ENCODE measurements at places on chromosomes 2 and 18. TPM values are rescaled to one million over a fixed set of nuclear protein-coding genes. Genes with fewer than 3 reads are reported as not detected.

- no peaks in the 10 kb centered on the region for H3K27me3 ChIP-seq
- no peak overlapping the region for H3K27ac ChIP-seq
- H3K4me3 ChIP-seq: no peak overlapping the region
Measured at GRCh38 chr2:144143294-144144151, 376.4 kb downstream of the ZEB2 start.

Gene MARS2
- 7.4 TPM for polyA plus RNA-seq

DNA sequence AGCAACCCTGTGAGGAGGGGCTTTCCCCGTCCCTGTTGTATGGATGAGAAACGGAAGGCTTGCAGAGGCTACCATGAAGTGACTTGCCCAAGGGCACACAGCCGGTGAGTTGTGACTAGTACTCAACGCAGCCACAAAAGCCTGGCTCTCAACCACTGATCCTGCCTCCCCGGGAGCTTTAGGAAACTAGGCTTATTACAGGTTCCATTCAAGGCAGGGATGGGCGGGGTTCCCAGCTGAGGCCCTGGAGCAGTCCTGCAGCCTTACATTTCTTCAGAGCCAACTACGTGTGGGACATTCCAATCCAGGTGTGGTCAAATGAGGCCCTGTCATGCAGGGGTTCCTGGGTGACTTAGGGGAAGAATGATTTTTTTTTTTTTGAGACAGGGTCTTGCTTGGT, 59.6 kb downstream of the MEX3C start:
- peak overlapping the region; percentile 76 for H3K27ac ChIP-seq
- H3K36me3 ChIP-seq: no peaks in the 10 kb centered on the region
- H3K27me3 ChIP-seq: no peaks in the 10 kb centered on the region
- no peak overlapping the region for H3K4me3 ChIP-seq
- DNase-seq: peak; percentile 75

Gene QPCT
- polyA plus RNA-seq: 26.2 TPM

- H3K4me1 ChIP-seq: peaks cover 13% of the 10 kb centered on the region
- no peak for DNase-seq
- no peaks in the 10 kb centered on the region for H3K36me3 ChIP-seq
- no peak overlapping the region for H3K4me3 ChIP-seq
Measured at GRCh38 chr2:64658269-64658668, 4.6 kb upstream of the SERTAD2 start.

Gene CCDC85A
- 0.03 TPM for polyA plus RNA-seq

Gene GPR35
- polyA plus RNA-seq: 0.17 TPM

Gene LCLAT1
- polyA plus RNA-seq: 17.1 TPM

GRCh38 chr2:12180031-12180430, 433.6 kb downstream of the LPIN1 start:
- no peak overlapping the region for H3K4me3 ChIP-seq
- no peak for DNase-seq
- H3K4me1 ChIP-seq: peaks cover 8% of the 10 kb centered on the region
- H3K27me3 ChIP-seq: no peaks in the 10 kb centered on the region
- no peak overlapping the region for H3K27ac ChIP-seq

DNA sequence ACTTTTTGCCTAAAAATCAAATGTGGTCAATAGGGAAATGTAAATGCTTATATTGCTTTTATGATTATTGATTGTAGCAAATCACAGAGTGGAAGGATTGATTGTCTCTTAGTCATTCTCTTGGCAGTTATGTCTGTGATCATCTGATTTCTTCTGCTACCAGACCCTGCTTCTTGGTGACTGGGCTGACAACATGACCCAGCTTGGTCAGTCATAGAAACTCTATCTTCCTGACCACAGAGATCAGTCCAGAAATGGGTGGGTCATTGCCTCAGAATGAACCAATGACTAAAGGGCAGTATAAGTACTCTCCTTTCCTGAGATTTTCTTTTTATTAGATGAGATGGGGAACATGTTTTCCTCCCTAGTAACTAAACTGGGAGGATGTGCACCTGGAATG, 87.6 kb downstream of the MAIP1 start:
- H3K27ac ChIP-seq: no peak overlapping the region
- H3K4me1 ChIP-seq: no peaks in the 10 kb centered on the region
- no peaks in the 10 kb centered on the region for H3K27me3 ChIP-seq
- no peaks in the 10 kb centered on the region for H3K36me3 ChIP-seq

- H3K27ac ChIP-seq: no peak overlapping the region
- H3K4me1 ChIP-seq: no peaks in the 10 kb centered on the region
- DNase-seq: no peak
- no peaks in the 10 kb centered on the region for H3K36me3 ChIP-seq
- H3K4me3 ChIP-seq: no peak overlapping the region
Measured at GRCh38 chr18:60202708-60203107, 169.9 kb downstream of the MC4R start.

Gene EML6
- polyA plus RNA-seq: 0.96 TPM

DNA sequence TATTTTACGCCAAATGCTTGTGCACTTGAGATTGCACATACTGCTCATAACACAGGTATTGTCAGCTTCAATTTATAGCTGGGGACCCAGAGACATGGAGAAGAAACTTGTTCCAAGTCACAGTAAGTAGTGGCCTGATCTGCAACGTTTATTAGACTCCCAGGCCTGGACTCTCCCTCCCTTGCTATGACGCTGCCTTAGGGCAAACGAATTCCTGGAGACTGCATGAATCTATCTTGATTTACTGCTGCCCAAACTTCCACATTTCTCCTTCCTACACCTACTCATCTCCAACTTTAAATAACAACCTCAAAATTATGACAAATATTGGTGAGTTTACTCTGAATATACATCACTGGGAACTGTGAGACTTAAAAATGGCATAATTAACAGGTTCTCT, 145.1 kb upstream of the CCDC195 start:
- no peak overlapping the region for H3K27ac ChIP-seq
- H3K27me3 ChIP-seq: no peaks in the 10 kb centered on the region
- H3K4me1 ChIP-seq: peaks cover 13% of the 10 kb centered on the region

DNA sequence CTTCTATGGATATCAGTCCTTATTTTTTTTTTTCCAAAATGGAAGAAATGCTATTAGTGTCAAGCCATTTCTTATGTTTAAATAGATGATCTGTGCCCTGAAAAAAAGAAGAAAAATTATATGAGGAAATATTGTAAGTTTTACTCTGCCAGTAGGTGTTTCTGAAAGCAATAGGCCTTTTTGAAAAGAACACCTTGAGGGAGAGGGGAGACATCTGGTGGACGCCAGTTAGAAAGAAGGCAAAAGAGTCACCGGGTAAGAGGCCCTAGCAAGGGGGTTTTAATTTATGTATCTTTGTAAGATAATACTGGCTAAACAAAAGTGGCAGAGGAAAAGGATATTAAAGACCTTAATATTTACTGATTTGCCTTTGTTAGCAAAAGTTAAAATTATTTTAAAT, 56.1 kb downstream of the DYNAP start:
- H3K27me3 ChIP-seq: no peaks in the 10 kb centered on the region
- H3K27ac ChIP-seq: no peak overlapping the region
- H3K36me3 ChIP-seq: no peaks in the 10 kb centered on the region

DNA sequence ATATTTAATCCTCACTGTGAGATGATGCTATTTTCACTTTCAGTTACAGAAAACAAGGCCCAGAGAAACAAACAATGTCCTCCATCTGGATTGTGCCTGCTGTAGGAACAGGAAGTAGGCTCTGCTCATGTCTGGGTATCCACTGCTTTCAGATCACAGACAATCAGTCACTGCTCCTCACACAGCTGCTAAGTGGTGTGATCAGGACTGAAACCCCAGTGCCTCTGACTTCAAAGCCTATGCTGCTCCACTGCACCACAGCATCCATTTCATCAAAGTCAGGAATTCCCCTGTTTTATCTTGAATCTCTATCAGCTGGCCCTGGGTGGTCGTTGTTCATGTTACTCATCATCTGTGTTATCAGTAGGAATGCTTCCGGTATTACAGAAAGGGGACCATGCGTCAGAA, 303.8 kb upstream of the TRIB2 start:
- no peaks in the 10 kb centered on the region for H3K4me1 ChIP-seq
- DNase-seq: no peak
- no peaks in the 10 kb centered on the region for H3K27me3 ChIP-seq
- H3K4me3 ChIP-seq: no peak overlapping the region
- no peak overlapping the region for H3K27ac ChIP-seq

Gene CDH19
- not detected for polyA plus RNA-seq

Gene CAPN14
- polyA plus RNA-seq: 2.2 TPM

DNA sequence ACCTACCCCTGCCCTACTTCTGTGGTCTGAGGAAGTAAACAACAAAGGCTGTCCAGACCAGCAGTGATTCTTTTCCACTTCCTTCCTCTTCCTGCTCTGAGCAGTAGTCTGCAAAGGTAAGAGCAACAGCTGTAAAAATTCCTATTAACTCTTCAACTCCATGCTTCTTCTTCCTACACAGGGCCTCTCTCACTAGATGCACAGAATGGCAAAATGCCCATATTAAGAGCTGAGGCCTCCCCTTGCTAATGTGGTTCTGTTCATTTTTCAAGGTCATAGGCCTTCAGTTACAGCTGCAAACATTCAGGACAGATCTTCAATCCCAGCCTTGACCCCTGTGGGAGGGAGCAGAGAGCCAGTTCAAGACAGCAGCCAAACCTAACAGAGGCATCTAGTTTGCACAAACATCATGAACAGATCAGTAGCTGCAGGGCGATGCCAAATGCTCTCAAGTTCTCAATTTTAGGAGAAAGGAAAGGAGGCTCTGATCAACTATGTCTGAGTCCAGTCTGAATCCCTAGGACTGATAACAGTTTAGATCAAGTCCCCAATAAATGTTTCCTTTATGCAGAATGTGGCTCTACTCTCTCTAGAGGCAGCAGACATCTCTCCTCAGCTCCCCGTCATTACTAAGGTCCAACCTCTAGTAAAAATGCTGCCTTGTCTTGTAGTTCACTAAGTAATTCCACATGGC, 20.9 kb downstream of the SLC40A1 start:
- no peak overlapping the region for H3K4me3 ChIP-seq
- no peaks in the 10 kb centered on the region for H3K27me3 ChIP-seq
- no peak for DNase-seq
- no peak overlapping the region for H3K27ac ChIP-seq

Gene ACMSD
- polyA plus RNA-seq: not detected

Gene GPBAR1
- 0.10 TPM for polyA plus RNA-seq

Gene GREB1L
- polyA plus RNA-seq: 5.1 TPM

- H3K4me1 ChIP-seq: peaks cover 3% of the 10 kb centered on the region
- H3K27me3 ChIP-seq: no peaks in the 10 kb centered on the region
- H3K36me3 ChIP-seq: no peaks in the 10 kb centered on the region
- H3K27ac ChIP-seq: no peak overlapping the region
Measured at GRCh38 chr2:148926291-148926961, 51.4 kb downstream of the KIF5C start.

GRCh38 chr18:31577195-31577594, 14.5 kb upstream of the TTR start:
- no peak overlapping the region for H3K27ac ChIP-seq
- peaks cover 5% of the 10 kb centered on the region for H3K4me1 ChIP-seq
- H3K27me3 ChIP-seq: no peaks in the 10 kb centered on the region

GRCh38 chr2:165572151-165572550, 102.7 kb downstream of the CSRNP3 start:
- H3K4me3 ChIP-seq: no peak overlapping the region
- H3K4me1 ChIP-seq: no peaks in the 10 kb centered on the region
- H3K36me3 ChIP-seq: no peaks in the 10 kb centered on the region
- no peak for DNase-seq

GRCh38 chr2:151630372-151630771, 103.9 kb downstream of the NEB start:
- H3K4me1 ChIP-seq: no peaks in the 10 kb centered on the region
- H3K27ac ChIP-seq: no peak overlapping the region
- H3K36me3 ChIP-seq: no peaks in the 10 kb centered on the region
- no peak for DNase-seq
- H3K27me3 ChIP-seq: no peaks in the 10 kb centered on the region

GRCh38 chr2:75100011-75100800, 99.1 kb downstream of the TACR1 start:
- no peak overlapping the region for H3K4me3 ChIP-seq
- no peak overlapping the region for H3K27ac ChIP-seq

Gene AOX1
- polyA plus RNA-seq: 12.2 TPM

Gene SCYGR2
- not detected for polyA plus RNA-seq

DNA sequence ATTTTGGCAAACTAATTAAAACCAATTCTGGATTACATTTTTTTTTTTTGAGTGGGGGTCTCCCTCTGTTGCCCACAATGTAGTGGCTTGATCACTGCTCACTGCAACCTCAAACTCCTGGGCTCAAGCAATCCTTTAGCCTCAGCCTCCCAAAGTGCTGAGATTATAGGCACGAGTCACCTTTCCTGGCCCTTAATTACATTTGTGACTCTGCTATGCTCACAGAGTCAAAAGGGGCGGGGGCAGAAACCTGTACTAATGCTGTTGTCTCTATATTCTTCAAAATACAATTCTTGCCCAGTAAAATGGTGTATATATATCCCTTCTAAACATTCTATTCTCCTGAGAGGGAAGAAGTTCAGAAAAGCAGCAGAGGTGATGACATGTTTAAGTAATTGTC, 23.2 kb downstream of the PRKD3 start:
- H3K4me3 ChIP-seq: no peak overlapping the region
- no peak for DNase-seq
- H3K4me1 ChIP-seq: peaks cover 12% of the 10 kb centered on the region

GRCh38 chr2:59366288-59366687, 1125.2 kb upstream of the FANCL start:
- no peak overlapping the region for H3K4me3 ChIP-seq
- H3K4me1 ChIP-seq: no peaks in the 10 kb centered on the region
- no peaks in the 10 kb centered on the region for H3K36me3 ChIP-seq
- DNase-seq: no peak
- H3K27me3 ChIP-seq: no peaks in the 10 kb centered on the region

GRCh38 chr18:3709205-3709604, 259.2 kb downstream of the TGIF1 start:
- no peaks in the 10 kb centered on the region for H3K27me3 ChIP-seq
- H3K36me3 ChIP-seq: no peaks in the 10 kb centered on the region
- H3K4me1 ChIP-seq: no peaks in the 10 kb centered on the region
- DNase-seq: no peak
- H3K4me3 ChIP-seq: no peak overlapping the region

DNA sequence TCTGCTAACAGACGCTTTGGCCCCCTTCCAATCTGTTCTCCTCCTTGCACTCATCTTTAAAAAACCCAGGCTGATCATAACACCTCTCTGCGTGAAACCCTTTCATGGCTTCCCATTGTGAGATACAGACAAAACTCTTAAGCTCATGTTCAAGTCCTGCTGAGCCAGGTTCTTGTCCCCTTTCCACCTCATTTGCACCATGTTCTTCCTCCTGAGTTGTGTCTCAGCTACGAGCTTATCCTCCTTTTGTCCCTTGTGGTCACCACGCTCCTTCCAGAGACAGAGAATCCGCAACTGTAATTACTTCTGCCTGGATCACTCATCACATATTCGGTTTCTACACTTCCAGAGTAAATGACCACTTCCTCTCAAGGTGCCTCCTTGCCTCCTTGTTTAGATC, 238.8 kb downstream of the ACTR3 start:
- DNase-seq: no peak
- no peak overlapping the region for H3K4me3 ChIP-seq
- H3K27ac ChIP-seq: no peak overlapping the region
- no peaks in the 10 kb centered on the region for H3K36me3 ChIP-seq

GRCh38 chr2:211084352-211084751, 528.0 kb downstream of the CPS1 start:
- H3K27ac ChIP-seq: no peak overlapping the region
- no peak overlapping the region for H3K4me3 ChIP-seq
- no peaks in the 10 kb centered on the region for H3K36me3 ChIP-seq
- no peak for DNase-seq

GRCh38 chr18:33097126-33097525, 324.3 kb upstream of the KLHL14 start:
- no peak for DNase-seq
- no peak overlapping the region for H3K4me3 ChIP-seq
- H3K27me3 ChIP-seq: no peaks in the 10 kb centered on the region
- H3K27ac ChIP-seq: no peak overlapping the region
- H3K4me1 ChIP-seq: no peaks in the 10 kb centered on the region

- H3K27ac ChIP-seq: no peak overlapping the region
- H3K27me3 ChIP-seq: no peaks in the 10 kb centered on the region
- no peaks in the 10 kb centered on the region for H3K4me1 ChIP-seq
- no peak overlapping the region for H3K4me3 ChIP-seq
Measured at GRCh38 chr18:39149211-39149806, 1583.7 kb upstream of the CELF4 start.

Gene POTEI
- polyA plus RNA-seq: not detected

All from keratinocyte (primary cell).